ENCODE measurements at places on chromosomes 3 and 15. TPM values are rescaled to one million over a fixed set of nuclear protein-coding genes. Genes with fewer than 3 reads are reported as not detected.

The FAM81A gene
- 1.6 TPM for total RNA-seq

The SKOR1 gene
- not detected for total RNA-seq

The IL20RB gene
- total RNA-seq: 1.3 TPM

The TCF12 gene
- total RNA-seq: 200 TPM

The DNAH1 gene
- total RNA-seq: 0.74 TPM

The TMC3 gene
- total RNA-seq: not detected

The PCYT1A gene
- 76.3 TPM for total RNA-seq

The GOLGA8B gene
- total RNA-seq: 19.9 TPM

The PLXNA1 gene
- 25.7 TPM for total RNA-seq

The ACTRT3 gene
- total RNA-seq: not detected

The SCN5A gene
- 0.17 TPM for total RNA-seq

The FSTL1 gene
- 476 TPM for total RNA-seq

The NLGN1 gene
- total RNA-seq: 6.0 TPM

The PLCL2 gene
- 6.7 TPM for total RNA-seq

The SI gene
- not detected for total RNA-seq

The CLDN16 gene
- 0.74 TPM for total RNA-seq

The FOXB1 gene
- total RNA-seq: 0.06 TPM

The PRRT3 gene
- 0.57 TPM for total RNA-seq

The WDR72 gene
- total RNA-seq: 0.17 TPM

The SNURF gene
- 1.7 TPM for total RNA-seq

The VPS18 gene
- total RNA-seq: 27.9 TPM

The NR1I2 gene
- total RNA-seq: 1.3 TPM

The PAQR5 gene
- 0.91 TPM for total RNA-seq

The GMNC gene
- total RNA-seq: not detected

The TERC gene
- total RNA-seq: 101 TPM

The ATG7 gene
- total RNA-seq: 47.9 TPM
